ENCODE measurements at places on chromosomes 3 and 15. TPM values are rescaled to one million over a fixed set of nuclear protein-coding genes. Genes with fewer than 3 reads are reported as not detected.
A peak's percentile ranks its signal among the peaks of the same experiment; 100 is the strongest.

DNA sequence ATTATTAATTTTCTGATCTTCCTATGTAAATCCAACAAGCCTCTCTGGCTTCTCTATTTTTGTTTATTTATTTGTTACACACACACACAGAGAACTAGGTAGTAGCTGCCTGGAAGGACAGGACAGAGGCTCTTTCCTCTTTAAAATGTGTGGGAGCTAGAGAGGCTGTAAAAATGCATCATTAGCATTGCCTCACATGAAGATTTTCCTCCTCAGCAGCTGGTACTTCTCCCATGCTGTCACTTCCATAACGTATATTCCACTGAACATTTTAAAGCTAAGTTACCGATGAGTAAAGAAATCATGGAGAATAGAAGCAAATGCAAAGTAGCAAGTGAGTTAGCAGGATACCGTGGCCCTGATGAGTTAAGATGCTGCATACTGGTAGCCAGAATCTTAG, 63.9 kb downstream of the IMPG2 start:
- no peak for DNase-seq

The HERC2 gene
- 61.5 TPM for total RNA-seq

DNA sequence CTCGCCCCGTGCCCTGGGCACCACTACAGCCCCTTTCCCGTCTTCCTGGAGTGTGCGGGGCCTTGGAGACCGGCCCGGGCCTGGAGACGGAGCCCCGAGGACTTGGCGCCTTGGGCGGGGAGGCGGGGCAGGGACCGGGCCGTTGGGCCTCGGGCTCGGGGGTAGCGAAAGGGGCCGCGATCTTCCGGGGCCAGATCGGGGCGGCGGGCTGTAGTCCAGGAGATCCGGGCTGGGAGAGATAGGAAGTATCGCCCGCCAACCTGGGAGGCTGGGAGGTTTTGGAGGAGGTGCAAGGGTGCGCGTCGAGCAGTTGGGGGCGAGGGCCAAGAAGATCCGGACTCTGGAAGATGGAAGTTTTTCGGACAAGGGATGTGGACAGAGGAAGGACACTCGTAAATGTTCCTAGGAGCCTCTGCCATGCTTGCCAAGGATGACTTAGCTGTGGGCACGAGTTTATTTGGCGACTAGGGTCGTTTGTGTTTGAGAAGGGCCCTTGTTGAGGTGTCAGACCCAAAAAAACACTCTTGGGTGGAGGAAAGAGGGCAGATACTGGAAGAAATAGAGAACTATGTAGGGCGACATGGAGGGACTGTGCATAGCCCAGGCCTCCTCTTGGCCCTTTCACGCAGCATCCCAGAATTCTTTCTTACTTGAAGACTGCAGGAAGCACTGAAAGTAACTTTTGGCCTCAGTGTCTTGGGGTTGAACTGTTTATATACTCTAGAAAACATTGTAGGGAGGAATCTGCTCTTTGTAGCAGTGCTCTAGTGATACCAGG, 712 bp downstream of the RTF1 start:
- DNase-seq: no peak

GRCh38 chr3:146280864-146281263, 30.0 kb upstream of the PLSCR4 start:
- peak; percentile 16 for DNase-seq

The NAALADL2 gene
- 3.3 TPM for total RNA-seq

- no peak for DNase-seq
Observed at GRCh38 chr3:141356046-141356445, 12.3 kb upstream of the ZBTB38 start.

DNA sequence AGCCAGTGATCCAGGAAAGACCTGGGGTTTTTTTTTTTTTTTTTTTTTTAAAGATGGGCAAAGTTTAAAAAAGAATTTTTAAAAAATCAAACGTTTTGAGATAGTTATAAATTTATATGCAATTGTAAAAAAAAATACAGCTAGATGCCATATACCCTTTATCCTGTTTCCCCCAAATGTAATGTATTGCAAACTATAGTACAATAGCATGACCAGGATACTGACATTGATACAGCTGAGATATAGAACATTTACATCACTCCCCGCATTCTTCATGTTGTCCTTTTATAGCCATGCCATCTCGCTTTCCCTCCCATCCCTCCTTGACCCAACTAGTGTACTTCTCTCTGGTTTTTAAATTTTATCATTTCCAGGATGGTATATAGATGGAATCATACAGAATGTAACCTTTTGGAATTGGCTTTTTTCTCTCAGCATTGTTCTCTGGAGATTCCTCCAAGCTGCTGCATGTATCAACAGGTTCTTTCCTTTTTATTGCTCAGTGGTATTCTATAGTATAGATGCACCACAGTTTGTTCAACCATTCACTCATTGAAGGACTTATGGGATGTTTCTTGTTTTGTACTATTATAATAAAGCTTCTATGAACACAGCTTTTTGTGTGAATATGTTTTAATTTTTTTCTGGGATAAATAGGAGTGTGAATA, 104.9 kb downstream of the CGNL1 start:
- no peak for DNase-seq

The SEMA3G gene
- total RNA-seq: 0.26 TPM

DNA sequence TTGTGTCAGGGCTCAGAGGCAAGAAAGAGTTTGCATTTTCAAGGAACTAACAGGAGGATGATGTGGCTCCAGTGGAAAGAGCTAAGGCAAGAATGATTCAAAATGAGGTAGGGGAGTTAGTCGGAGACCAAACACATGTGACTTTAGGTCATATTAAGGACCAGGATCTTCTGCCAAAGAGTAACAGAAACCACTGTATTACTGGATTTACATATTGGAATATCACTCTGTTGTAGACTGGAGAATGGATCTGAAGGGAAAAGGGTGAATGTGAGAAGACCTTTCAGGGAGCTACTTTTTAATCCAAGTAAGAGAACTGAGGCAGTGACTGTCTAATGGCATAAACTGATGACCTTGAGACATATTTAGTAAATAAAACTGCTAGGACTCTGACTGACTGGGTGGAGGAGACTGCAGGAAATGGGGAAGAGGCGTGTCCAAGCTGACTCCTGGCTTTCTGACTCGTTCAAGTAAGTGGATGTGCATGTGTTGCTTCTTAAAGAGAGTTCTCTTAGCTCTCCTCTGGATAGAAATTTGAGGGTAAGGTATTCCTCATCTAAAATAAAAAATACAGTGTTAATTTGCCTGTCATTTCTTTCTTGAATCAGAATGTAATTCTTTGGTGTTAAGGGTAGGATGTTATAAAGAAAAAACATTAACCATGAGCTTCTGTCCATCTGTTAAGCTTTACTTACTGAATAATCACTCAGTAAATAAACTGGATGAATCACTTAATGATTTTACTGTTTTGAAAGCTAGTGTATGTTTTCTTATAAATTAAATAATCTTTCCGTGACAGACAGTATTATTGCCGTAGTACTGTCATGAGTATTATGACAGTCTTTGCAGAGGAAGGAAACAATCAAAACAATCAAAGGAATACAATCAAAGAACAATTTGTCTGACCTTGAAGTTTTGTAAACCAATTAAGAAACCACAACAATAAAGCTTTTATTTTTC, 58.3 kb upstream of the CFAP20DC start:
- DNase-seq: no peak

The UBE2Q2 gene
- total RNA-seq: 47.7 TPM

The EPHB1 gene
- 4.1 TPM for total RNA-seq

The LIPH gene
- 6.4 TPM for total RNA-seq

Measured in astrocyte (in vitro differentiated cells and primary cell).